ENCODE measurements at places on chromosomes 4 and X.

DNA sequence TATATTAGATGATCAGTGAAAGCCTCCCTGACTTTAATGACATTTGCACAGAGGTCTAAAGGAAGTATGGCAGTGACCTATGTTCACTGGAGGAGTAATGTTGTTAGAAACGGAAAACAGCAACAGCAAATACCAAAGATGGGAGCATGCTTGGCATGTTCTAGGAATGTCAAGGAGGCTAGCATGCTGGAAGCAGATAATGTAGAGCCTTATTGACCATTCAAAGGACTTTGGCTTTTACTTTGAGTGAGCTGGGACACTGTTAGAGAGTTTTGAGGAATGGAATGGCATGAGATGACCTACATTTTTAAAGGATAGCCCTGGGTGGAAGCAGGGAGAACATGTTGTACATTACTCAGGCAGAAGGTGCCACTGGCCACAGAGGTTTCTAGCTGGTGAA, 6.0 kb downstream of the RPA4 start:
- no peak for DNase-seq

GRCh38 chr4:38030023-38030422, 69.8 kb downstream of the PTTG2 start:
- DNase-seq = no peak

DNA sequence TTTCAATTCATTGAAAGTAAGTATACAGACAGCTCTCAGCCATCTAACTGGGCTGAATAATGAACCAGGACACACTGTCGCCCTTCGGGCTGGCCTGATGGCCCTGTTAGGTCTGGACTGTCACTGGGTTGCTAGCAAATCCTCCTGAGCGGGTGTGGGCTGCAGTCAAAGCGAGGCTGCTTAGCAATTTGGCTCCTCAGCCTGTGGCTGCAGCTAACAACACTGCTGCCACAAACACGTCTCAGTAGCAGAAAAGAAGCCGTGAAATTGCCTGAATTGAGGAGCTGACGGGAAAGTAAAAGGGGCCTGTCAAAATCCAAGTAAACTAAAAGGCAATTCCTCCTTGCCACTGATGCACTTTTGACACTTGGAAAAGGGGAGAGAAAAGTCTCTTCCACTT, 72.8 kb downstream of the SMIM20 start:
- no peak for DNase-seq

DNA sequence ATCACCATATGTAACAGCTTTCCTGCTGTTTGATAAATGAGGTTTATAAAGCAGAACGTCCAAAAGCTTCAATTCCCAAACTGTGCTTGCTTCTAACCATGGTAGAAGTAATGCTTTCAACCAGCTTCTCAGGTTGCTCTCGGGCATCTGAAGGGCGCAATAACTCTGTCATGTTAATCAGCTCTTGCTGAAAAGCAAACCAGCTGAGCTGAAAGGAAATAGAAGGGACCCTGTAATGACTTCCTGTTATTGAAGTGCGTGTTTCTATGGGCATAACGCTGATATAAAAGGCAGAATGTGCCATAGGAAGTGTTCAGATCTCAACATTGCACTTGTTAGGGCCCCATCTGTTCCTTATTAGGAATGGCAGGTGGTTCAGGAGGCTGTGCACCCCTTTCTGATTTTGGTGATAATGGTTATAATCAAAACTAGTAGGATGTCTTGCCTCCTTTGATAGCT, 21.2 kb downstream of the HERC3 start:
- no peak for DNase-seq

- no peak for DNase-seq
These were observed 192.0 kb downstream of the PCDH7 start for GRCh38 chr4:30912098-30912714.

DNA sequence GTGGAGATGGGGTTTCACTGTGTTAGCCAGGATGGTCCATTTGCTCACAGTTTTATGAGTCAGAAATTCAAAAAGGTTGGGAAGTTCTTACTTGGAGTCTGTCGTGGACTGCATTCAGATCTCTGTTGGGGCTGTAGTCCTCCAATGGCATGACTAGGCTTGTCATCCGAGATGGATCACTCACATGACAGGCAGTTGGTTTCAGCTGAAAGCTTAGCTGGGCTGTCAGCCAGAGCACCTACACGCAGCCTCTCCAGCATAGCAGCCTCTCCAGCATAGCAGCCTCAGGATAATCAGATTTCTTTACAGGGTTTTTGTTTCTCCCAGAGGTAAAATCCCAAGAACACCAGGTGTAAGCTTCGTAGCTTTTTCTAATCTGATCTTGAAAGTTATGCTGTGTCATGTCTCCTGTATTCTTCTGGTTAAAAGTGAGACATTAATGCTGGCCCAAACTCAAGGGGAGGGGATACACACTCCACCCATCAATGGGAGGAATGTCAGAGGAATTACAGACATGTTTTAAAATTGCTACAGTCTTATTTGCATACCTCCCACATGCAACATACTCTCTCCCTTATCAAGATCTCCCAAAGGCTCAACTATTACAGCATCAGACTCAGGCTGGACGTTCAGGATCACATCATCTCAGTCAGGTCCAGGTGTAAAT, 31.6 kb upstream of the SOD3 start:
- DNase-seq = no peak

- no peak for DNase-seq
These were observed 52.0 kb downstream of the HMX1 start for GRCh38 chr4:8819473-8820177.
